Cardiac fibroblast (primary cell): ENCODE measurements at places on chromosomes 7 and 10.

GRCh38 chr10:121988361-121989324 lies at the start of gene TACC2:
TSS of gene TACC2 (plus strand) at chr10:121989163. CDS start at chr10:122021982, 32,819 bp downstream.
- no peak for DNase-seq

DNA sequence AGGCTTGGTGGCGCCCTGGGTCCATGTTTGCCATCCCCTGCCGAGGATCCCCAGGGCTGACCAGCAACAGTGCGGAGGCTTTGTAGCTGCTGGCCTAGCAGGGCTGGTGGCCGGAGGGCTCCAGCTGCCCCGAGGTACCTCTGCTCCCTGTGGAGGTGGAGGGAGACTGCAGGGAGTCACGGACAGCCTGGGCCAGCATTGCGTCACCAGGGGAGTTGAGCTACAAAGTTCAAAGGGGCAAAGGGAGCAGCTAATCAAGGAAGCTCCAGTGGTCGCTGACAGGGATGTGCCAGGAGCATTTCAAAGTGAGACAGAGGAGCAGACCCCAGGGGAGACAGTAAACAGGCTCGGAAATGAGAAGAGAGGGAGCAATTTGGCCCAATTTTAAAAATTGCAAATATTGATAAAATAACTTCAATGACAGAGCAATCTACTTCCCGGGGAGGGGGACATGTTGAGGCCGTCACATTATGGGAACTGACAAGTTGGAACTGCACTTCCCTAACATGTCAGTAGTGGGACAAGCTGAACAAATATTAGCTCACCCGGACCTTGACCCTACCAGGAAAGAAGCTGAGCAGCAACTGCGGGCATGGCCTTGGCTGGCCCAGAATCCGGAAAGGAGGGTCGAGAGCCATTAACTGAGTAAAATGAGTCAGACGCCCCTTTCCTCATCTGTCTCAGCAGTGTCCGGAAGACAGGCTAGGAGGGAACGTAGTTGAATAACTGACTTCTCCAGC lies 39.4 kb downstream of the BTBD16 start:
- DNase-seq: peak; percentile 12

- DNase-seq: no peak
These were observed 70.6 kb downstream of the PIP4K2A start for GRCh38 chr10:22643775-22644174.

- peak; percentile 30 for DNase-seq
These were observed 322.0 kb upstream of the SEMA3D start for GRCh38 chr7:85508642-85509410.
